Mesothelial cell of epicardium (in vitro differentiated cells): ENCODE measurements at places on chromosomes 7 and 10.
A peak's percentile ranks its signal among the peaks of the same experiment; 100 is the strongest.

GRCh38 chr10:69279110-69279509 is 814 bp downstream of the HK1 start:
- DNase-seq, result no peak

DNA sequence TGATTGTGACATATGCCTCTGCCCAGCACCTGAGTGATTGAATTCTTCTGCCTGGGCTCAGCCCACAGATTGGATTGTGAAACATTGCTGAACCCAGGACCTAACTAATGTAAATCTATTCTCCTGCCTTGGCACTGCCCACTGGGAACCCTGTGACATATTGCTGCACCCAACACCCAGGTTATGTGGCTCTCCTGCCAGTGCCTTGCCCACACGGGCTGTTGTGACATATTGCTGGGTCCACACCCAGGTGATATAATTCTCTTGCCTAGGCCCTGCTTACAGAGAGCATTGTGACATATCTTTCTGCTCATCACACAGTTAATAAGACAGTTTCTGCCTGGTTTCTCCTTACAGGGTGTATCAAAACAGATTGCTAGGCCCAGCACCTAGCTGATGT is 50.8 kb upstream of the ZNF680 start:
- DNase-seq, result no peak

GRCh38 chr7:33981671-33982424 is 76.5 kb downstream of the BMPER start:
- DNase-seq, result no peak

- DNase-seq, result peak; percentile 72
Measured at GRCh38 chr10:52883996-52884871, 111.7 kb upstream of the MBL2 start.

DNA sequence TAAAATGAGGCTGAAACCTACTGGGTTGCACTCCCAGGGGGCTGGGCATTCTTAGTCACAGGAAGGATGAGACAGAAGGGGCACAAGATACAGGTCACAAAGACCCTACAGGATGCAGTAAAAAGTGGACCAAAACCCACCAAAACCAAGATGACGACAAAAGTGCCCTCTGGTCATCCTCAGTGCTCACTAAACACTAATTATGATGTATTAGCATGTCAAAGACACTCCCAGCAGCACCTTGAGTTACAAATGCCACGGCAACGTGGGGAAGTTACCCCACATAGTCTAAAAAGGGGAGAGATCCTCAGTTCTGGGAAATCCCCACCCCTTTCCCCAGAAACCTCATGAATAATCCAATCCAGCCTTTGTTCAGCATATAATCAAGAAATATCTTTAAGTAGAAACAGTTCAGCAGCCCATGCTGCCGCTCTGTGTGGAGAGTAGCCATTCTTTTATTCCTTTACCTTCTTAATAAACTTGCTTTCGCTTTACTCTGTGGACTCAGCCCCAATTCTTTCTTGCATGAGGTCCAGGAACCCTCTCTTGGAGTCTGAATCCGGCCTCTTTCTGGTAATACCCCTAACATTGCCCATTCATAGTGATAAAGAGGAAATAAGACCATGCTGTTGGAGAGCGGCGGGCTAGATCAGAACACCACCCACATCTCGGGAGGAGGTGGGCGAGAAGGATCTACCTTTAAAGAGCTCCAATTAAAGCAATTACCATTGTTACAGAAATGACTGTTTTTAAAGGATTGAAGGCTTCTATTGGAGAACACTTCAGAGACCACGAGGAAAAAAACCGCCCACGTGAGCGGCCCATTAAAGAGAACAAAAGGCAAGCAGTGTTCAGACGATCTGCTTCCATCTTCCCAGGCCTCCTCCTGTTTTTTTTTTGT is 170.9 kb downstream of the USP6NL start:
- no peak for DNase-seq

DNA sequence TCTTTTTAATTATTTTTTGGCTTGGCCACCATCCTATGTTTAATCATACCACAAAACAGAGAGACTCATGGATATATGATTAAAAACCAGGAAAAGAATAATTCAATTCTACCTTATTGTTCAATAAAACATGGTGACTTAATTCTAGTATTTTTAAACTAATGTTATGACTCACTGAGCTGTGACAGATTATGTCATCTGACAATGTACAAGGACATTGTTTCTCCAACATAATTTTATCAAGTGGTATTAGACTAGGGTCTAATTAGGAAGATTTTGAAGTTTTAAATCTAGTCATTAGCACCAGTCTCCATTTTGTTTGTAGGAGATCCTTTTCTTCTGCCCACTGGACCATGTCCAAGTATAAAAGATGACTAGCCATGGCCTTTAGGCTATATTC is 199.3 kb upstream of the MDFIC start:
- no peak for DNase-seq
